Right cardiac atrium (tissue), 5 donors: ENCODE measurements at places on chromosomes 4 and X. TPM values are rescaled to one million over a fixed set of nuclear protein-coding genes. Genes with fewer than 3 reads are reported as not detected.

- DNase-seq, result no peak
Measured at GRCh38 chr4:179307297-179308136, 1865.3 kb upstream of the AGA start.

DNA sequence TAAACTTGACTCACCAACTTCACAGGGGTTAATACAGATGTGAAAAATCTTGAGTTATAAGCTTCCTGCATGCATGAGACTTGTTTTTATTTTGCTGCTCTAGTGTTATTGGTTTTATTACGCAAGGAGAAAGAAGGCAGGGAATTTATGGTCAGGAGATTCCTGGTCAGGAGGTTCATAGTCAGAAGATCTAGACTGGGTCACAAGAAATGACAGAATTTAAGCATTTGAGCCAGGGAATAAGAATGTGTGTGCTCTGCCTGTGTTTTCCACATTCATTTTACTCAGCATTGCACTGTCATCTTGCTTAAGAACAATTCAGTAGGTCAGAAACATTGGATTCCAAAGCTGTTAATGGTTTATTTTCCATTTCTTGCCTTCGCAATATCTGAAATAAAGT lies 2522.1 kb downstream of the ARAP2 start:
- DNase-seq, result no peak

The CPE gene
- 101 TPM for total RNA-seq

The HSFX2 gene
- 1.3 TPM for total RNA-seq

The IBSP gene
- not detected for total RNA-seq

The GASK1B gene
- total RNA-seq, result 62.9 TPM

The GSX2 gene
- total RNA-seq, result not detected

DNA sequence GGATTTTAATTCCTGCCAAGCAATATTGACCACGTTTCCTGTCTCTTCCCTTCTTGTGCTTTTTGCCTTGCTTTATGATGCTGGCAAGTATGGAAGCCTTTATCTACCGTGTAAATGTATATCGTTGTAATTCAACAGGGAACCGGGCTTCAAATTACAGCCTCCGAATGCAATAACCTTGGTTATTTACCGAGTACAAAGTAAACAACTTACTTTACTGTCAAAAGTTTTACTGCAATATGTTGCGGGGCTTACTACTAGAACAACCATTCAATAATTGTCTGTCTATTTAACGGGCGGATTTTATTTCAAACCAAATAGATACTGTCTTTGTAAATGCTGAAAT lies 73.1 kb downstream of the PALLD start:
- no peak for DNase-seq

DNA sequence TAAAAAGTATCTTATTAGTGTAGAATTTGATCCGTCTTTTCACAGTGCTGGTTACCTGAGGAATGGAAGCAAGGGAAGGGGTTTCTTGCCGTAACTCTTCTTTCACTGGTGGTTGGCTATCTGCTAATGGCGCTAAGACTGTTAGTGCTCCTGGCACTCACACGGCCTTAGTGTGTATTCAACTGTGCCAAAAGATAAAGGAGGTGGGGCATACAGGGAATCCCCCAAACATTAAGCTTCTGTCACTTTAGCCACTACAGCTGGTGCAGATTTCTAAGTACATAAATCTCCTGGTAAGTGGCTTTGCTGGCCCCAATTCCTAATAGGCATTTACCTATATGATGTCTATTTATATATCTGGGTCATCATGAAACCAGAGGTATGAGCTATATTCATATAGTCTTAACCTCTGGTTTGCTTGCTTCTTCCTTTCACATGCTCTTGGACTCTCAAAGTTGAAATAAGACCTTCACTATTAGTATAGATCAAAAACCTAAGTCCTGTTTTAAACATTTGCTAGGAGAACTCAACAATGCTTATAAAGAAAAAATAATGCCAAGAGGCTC lies 95.1 kb downstream of the TSPAN7 start:
- DNase-seq, result no peak

- no peak for DNase-seq
Measured at GRCh38 chrX:71542825-71543224, 9.9 kb downstream of the OGT start.

The C1QTNF7 gene
- 2.2 TPM for total RNA-seq

The SUPT20HL2 gene
- not detected for total RNA-seq

The CTAG2 gene
- not detected for total RNA-seq

- no peak for DNase-seq
Measured at GRCh38 chr4:147855571-147856009, 123.7 kb downstream of the ARHGAP10 start.

- DNase-seq, result no peak
Measured at GRCh38 chr4:89136525-89136924, 25.2 kb downstream of the TIGD2 start.

The MAGIX gene
- 16.6 TPM for total RNA-seq

GRCh38 chr4:135777361-135777760 lies 1575.8 kb upstream of the PABPC4L start:
- DNase-seq, result no peak

GRCh38 chr4:46503739-46504138 lies 113.8 kb upstream of the GABRA2 start:
- no peak for DNase-seq

The TBC1D9 gene
- 12.7 TPM for total RNA-seq

The SOX3 gene
- total RNA-seq, result not detected

- DNase-seq, result no peak
Measured at GRCh38 chr4:181193131-181193930, 1049.9 kb upstream of the TENM3 start.

- peak; percentile 19 for DNase-seq
Measured at GRCh38 chr4:82491251-82491960, 61.0 kb downstream of the ENOPH1 start.

The RASL11B gene
- 37.2 TPM for total RNA-seq

DNA sequence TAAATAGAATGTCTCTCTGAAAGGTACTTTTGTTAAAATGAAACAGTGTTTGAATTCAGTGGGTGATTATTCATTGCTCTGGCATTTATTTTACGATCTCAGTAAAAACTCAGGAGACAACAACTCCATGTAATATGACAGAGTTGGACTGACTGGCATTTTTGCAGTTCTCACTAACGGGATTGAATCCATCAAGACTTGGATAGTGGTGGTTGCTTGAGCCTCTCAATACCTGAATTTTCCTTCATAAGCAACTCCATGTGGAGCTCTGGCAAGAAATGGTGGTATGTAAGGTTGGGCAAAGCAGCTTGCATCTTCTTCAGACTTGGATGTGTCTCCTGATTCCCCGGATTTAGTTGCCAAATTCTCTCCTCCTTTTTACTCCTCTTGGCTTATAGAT lies 72.7 kb downstream of the FRMPD4 start:
- no peak for DNase-seq

The PCDH18 gene
- 6.4 TPM for total RNA-seq

DNA sequence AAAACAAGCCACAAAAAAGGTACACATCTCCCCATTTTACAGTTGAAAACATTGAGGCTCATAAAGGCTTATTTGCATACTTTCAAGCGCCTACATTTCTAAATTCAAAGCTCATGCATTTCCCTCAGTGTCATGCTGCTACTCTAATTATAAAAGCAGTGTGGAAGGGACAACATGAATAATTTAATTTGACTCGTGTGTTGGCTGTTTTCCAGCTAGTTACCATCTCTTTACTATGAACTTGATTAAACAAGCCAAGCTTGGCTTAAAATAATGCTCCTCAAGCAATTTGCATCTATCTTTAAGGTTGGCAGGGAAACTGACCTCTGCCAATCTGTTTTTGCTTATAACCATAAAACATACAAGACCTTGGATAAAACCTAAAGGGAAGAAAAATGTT lies 252.5 kb upstream of the NEIL3 start:
- DNase-seq, result no peak

DNA sequence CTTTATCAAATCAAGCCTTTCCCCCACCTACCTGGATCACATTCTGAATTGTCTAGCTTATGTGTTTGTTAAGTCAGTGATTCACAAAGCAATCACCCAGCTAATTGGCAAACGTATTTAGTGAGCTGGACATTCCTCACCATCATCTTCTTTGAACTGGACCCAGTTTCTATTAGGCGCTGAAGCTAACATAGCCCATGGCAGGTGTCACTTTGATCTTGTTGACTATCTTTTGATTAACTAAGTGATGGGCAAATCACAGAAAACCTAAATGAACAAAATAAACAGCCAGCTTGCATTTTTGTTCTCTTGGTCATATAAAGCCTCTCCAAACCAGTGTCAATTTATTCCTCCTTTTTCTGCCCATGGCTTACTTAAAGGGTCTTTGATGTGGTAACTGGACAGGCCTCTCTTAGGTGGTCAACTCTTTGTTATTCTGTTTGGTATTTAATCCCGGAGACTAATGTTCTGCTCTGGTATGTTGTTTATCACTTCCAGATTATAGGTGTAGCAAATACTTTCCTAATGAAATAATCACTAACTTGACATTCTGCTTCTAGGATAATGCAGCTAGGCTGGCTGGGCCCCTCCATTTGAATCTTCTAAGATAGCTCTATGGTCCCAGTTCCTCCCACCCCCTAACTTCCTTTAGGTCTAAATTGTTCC lies 105.3 kb upstream of the SMIM10 start:
- no peak for DNase-seq

DNA sequence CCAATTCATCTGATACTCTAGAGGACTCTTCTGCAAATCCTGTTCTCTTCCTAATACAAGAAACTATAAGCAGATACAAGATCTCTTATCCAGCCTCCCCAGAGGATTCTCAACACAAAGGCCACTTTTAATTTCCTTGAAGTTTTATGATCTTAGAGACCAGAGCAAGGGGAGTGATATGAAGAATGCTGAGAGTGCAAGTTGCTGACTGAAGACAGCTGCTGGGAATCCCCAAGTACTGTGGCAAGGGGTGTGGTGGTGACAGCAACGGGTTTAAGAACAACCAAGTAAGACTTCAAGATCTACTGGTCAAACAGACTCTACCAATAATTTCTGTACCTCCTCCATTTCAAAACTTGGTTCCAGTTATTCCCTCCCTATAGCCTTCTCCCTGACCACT lies 7.0 kb downstream of the AMMECR1 start:
- DNase-seq, result no peak

DNA sequence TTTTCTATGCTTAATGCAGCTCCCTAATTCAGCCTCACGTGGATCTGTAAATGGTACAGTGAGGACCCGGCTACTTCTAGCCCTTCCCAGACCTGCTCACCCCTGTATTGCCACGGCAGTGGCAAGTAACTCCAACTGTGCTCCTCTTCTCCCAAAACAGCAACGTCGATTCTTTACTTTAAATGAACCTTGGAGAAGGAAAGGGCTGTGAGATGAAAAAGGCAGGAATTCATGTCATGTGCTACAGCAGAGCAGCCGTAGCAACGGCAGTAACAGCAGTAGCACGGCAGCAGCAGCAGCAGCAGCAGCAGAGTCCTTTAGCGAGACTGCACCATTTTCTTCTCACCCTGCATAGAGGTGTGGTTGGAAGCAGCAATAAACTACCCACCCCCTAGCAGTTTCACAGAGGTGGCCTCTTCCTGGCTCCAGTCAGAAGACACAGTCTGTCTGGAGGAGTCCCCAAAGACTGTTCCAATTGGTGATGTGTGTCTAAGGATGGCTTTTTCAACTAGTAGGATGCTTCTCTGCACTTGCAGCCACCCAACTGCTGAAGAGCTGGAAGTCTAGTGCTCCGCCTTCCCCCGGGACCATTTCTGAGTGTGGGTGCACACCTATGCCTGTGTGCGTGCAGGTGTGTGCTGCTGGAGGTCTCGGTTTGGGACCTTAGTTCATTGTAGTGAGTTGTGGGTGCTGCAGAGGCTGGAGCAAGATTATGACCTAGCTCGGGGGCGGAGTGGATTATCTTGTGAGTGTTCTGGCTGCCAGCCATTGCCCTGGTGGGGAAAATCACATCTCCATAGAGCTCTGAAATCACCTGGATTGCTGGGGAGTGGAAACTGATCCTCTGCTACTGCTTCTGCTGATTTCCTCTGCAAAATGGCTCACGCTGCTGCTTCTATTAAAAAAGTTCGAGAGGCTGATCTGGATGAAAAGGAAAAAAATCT lies 67.2 kb downstream of the ANK2 start:
- peak; percentile 33 for DNase-seq

- DNase-seq, result no peak
Measured at GRCh38 chr4:7862561-7863192, 77.0 kb downstream of the AFAP1 start.

GRCh38 chrX:101550751-101551379 lies 518 bp downstream of the ARMCX1 start:
- peak; percentile 82 for DNase-seq

The CLCN5 gene
- total RNA-seq, result 2.8 TPM

- DNase-seq, result no peak
Measured at GRCh38 chrX:30965767-30966166, 76.7 kb upstream of the TAB3 start.

DNA sequence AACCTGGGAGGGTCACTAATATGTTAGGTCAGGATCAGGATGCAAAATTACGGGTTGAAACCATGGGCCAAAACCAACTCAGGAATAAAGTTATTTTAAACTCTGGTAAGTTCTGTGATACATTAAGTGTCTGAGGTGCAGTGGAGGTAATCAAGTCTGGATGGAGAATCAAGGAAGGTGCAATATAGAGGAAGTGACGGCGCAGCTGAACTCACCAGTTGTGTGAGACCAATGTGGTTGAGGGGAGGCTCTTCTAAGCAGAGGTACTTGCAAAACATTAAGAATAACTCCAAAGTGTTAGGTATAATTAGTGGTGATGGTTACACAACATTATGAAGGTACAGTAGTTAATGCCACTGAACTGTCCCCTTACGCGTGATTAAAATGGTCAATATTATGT lies 19.7 kb downstream of the GAB3 start:
- no peak for DNase-seq

- DNase-seq, result peak; percentile 84
Measured at GRCh38 chr4:110631584-110632505, 9.0 kb upstream of the PITX2 start.

DNA sequence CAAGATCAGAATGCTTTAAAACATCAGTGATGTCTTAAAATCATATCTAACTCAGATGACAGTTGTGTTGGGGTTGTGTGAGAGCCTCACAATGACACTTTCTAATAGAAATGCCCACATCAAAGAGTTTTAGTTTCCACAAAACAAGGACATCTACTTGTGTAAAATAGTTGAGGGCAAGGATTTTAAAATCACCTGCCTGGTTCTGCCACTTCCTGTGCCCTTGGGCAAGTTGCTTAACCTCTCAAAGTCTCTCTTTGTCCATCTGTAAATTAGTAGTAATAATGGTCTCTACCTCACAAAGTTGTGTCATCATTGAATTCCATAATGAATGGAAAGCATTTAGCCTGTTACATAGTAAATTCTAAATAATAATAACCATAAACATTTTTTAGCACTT lies 41.9 kb upstream of the RELL1 start:
- no peak for DNase-seq

The VEGFC gene
- total RNA-seq, result 7.2 TPM
